ENCODE measurements at places on chromosomes 2 and 18.

DNA sequence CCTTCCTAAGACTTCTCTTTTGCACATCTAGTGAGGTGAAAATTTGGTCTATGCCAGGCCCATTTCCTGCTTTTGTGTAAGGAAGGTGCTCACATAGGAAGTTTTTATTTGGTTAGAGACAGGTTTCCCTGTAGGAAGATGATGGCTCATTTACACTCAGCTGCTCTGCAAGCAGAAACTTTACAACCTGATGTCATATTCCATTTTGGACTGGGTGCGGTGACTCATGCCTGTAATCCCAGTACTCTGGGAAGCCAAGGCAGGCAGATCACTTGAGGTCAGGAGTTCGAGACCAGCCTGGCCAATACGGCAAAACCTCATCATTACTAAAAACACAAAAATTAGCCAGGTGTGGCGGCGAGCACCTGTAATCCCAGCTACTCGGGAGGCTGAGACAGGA is 35.8 kb downstream of the CASP10 start:
- peak; percentile 64 for DNase-seq

DNA sequence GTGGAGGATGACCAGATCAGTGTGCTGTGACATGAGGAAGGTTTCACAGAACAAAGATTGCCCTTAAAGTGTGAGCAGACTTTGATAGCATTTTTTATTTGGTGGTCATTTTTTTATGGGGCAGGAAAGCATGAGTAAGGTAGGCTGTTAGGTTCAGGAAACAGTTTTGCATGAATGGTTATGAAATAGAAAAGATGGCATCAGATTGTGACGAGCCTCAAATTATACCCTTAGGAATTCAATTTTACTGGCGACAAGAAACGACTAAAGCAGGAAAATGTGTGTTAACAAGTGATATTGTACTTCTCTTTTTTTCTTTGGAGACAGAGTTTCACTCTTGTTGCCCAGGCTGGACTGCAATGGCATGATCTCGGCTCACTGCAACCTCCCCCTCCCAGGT is 44.7 kb downstream of the PIK3C3 start:
- no peak for DNase-seq

DNA sequence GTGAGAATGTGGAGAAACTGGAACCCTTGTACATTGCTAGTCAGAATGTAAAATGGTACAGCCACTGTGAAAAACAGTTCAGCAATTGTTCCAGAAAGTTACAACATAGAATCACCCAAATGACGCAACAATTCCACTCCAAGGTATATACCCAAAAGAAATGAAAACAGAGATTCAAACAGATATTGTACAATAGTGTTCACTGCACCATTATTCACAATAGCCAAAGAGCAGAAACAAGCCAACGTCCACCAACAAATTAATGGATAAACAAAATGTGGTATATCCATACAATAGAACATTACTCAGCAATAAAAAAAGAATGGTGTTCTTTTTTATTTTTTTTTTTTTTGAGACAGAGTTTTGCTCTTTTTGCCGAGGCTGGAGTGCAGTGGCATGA is 10.9 kb downstream of the CLASP1 start:
- no peak for DNase-seq

- DNase-seq: no peak
These were observed 29.6 kb downstream of the RBMS1 start for GRCh38 chr2:160464017-160464416.

- DNase-seq: no peak
These were observed 70.3 kb upstream of the SLC9A2 start for GRCh38 chr2:102549027-102549426.

- no peak for DNase-seq
These were observed 166.8 kb downstream of the CAMKMT start for GRCh38 chr2:44528595-44528994.

- no peak for DNase-seq
These were observed 279.5 kb upstream of the RAB6C start for GRCh38 chr2:129699781-129700573.

- no peak for DNase-seq
These were observed 108.9 kb downstream of the INSIG2 start for GRCh38 chr2:118197011-118197675.

Data from RKO (cell line).